Testis (tissue), 5 donors: ENCODE measurements at places on chromosomes 1 and 21. TPM values are rescaled to one million over a fixed set of nuclear protein-coding genes. Genes with fewer than 3 reads are reported as not detected.

LCE1B gene
- not detected for polyA plus RNA-seq

CRYAA gene
- not detected for polyA plus RNA-seq

UBE2U gene
- 72.2 TPM for polyA plus RNA-seq

AUNIP gene
- 28.5 TPM for polyA plus RNA-seq

WDR77 gene
- 33.7 TPM for polyA plus RNA-seq

GPR153 gene
- polyA plus RNA-seq = 5.8 TPM

CD1B gene
- 0.30 TPM for polyA plus RNA-seq

FCRLA gene
- 0.50 TPM for polyA plus RNA-seq

FCRL4 gene
- not detected for polyA plus RNA-seq

TLR5 gene
- polyA plus RNA-seq = 5.4 TPM

ESPN gene
- 270 TPM for polyA plus RNA-seq

BCL2L15 gene
- 2.3 TPM for polyA plus RNA-seq

DNA sequence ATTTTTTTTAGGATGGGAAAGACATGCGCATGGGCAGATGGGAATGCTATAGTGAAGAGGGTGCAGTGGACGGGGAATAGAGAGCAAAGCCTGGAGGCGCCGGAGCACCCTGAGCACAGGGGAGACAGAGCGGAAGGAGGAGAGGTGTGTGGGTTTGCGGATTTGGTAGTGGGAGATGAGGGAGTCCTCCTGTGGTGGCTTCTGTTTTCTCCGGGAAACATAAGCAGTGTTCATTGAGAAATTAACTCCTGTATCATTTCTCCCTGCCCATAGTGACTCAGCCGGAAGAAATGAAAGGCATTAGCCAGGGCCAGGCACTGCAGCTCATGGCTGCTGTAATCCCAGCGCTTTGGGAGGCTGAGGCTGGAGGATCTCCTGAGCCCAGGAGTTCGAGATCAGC lies 4.7 kb upstream of the PTPRF start:
- DNase-seq = no peak

- DNase-seq = no peak
Measured at GRCh38 chr1:13832536-13832935, 132.5 kb downstream of the PRDM2 start.

DNA sequence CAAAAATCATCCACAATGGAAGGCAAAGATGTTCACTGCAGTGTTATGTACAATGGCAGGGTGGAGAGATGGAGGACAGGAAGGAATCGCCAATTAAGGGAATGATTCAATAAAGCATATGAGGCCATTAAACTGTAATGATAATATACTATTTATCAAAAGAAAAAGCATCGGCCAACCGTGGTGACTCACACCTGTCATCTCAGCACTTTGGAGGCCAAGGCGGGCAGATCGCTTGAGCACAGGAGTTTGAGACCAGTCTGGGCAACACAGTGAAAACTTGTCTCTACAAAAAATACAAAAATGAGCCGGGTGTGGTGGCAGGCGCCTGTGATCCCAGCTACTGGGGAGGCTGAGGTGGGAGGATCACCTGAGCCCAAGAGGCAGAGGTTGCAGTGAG lies 89.1 kb downstream of the SSBP3 start:
- DNase-seq = no peak

- DNase-seq = no peak
Measured at GRCh38 chr1:115496904-115497527, 144.8 kb upstream of the VANGL1 start.

DNA sequence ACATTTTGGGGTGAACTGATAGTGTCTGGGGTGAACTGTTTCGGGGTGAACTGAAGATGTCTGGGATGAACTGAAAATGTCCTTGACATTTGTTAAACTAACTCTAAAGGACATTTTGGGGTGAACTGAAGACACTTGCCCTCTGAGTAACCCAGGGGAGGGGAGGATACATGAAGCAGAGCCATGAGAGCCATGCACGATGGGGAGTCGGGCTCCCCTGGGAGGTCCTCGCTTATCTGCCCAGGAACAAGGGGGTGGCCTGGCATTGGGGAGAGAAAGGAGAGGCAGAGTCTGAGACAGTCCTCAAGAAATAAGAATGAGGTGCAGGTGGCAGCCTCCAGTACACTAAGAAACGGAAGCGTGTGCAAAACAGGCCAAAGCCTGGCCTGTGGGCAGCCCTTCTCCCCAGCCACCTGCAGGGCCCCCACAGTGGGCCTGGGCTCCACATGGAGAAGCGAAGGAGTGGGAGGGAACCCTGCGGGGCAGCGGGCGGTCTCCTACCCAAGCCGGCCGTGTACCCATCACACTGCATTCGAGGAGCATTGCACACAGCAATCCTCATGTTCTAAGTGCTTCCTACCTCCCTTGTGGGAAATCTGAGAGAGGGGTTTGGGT lies 24.2 kb downstream of the RSPH1 start:
- DNase-seq = no peak

DNA sequence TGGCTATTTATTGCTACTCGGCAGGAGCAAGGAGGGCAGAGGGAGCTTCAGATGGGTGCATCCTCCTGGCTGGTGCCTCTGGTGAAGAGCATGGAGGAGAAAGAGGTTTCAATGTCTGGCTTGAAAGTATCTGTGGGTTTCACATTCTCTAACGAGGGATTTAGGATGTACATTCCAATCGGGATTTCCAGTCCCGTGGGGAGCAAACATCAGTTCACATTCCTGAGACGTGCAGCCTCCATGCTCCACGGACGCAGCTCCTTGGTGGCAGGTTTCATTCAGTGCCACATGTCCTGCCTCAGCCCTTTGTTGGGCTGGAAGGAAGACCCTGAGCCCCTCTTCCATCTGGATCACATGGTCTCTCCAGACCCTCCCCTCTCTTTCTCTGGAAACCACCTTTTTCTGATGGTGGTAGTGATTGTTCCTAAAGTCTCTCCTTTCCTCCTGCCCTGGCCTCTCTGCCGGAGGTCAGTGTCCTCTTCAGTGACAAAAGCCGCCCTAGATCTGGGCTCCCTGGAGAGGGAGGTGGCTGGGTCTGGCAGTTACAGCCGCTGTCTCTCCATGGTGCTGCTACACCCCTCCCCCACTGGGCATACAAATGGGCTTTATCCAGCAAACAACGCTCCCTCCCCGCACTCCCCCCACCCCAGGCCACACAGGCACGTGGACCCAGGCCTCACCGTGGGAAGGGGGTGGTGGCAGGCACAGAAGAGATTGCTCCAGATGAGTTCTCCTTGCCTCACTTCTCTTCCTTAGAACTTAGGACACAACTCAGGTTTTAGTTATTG lies 826 bp upstream of the CA14 start:
- no peak for DNase-seq

GRCh38 chr1:111990026-111990877 lies 784 bp upstream of the KCND3 start:
- DNase-seq = peak; percentile 54

- DNase-seq = no peak
Measured at GRCh38 chr1:96445302-96445701, 276.3 kb upstream of the PTBP2 start.

DNA sequence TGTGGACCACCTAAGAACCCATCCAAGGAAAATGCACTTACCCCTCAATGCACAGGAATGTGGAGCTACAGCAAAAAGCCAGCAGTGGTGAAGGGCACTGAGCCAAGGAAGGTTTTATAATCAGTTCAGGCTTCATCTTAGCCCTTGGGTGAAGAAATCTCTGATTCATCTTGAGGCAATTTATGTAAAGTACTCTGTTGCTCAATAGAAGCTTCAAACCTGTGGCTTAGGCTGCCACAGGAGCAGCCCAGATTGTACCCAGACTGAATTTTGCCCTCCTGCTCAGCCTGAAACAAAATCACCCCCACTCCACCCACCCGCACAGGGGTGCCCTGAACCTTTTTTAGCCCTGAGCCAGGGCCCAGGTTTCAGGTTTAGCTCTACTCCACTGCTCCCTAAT lies at the start of gene S100A12:
S100A12 (minus strand) TSS at position 111 of the 400 bp plus-strand sequence. CDS start 1,029 bp downstream, outside the sequence.
- no peak for DNase-seq

- peak; percentile 81 for DNase-seq
Measured at GRCh38 chr21:32403201-32403777, 9.2 kb upstream of the EVA1C start.

DNA sequence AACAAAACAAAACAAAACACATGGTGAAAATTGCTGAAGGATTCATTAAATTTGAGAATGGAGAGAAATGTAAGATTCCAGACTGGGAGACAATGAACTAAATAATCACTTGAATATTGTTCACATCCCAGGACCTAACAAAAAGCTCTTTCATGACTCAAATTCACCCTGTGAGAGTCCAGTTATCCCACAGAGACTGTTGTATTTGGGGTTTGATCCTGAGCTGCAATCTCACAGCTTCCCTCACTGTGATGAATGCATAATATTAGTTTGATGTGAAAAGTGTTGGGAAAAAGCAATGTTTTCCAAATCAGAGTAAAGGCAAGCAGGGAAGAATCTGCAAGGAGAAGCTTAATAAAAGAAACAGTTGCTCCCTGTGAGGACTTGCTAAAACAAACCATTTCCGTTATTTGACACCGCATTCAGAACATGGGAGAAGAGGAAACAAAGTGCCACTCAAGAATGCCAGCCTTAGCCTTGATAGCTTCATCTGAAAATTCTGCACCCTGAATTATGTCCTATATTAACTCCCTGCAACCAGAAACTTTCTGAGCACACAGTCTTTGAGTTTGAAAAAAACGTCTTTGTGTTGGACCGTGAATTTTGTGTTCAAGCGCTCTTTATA lies 208.8 kb downstream of the DAB1 start:
- no peak for DNase-seq

- no peak for DNase-seq
Measured at GRCh38 chr1:247430434-247430833, 14.5 kb downstream of the NLRP3 start.

- no peak for DNase-seq
Measured at GRCh38 chr21:31470896-31471694, 127.0 kb upstream of the TIAM1 start.

DNA sequence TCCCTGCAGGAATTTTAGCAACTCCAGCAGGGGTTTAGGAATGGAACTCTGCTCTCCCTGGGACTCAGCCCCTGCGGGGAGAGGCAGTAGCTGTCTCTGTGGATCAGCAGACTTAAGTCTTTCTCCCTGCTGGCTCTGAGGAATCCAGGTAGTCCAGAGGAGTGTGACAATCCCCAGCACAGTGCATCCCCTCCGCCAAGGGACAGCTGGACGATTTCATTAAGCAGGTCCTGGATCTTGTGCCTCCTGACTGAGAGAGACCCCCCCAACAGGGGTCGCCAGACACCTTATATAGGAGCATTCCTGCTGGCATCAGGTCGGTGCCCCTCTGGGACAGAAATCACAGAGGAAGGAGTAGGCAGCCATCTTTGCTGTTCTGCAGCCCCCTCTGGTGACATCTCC lies 30.6 kb downstream of the AKT3 start:
- DNase-seq = no peak

- DNase-seq = no peak
Measured at GRCh38 chr1:220787069-220787619, 431 bp downstream of the MTARC1 start.

- no peak for DNase-seq
Measured at GRCh38 chr1:175562452-175562851, 180.9 kb downstream of the TNR start.

GRCh38 chr1:119634016-119634415 lies 14.1 kb downstream of the ZNF697 start:
- DNase-seq = no peak

DNA sequence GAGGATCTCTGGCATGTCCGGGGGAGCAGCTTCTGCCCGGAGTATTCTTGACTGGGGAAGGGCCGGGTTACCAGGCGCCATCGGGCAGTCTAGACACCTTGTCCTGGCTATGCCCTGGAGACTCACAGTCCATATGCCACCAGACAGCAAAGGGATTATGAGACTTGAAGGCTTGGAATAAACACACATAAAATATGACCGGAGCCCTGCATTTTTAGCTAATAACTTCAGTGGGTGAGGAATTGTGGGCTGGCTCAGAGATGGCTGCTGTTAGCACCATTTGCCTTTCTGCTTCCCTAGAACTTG lies 15.5 kb downstream of the NTPCR start:
- DNase-seq = no peak

DNA sequence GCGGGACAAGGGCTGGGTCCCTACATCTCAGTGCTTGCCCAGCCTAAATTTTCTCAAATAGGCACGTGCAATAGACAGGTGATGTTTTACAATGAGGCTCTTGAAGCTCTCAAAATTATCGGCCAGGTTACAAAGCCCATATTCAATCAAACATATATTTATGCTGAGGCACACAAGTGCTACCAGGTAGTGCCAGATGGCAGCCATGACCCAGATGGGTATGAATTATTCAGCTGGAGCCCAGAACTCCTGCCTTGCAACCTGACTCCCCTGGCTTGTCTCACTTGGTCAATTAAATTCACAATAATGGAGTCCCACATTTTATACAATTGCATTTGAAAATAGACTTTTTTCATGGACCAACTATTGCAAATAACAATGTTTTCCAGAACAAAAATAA lies 12.3 kb upstream of the ADAM30 start:
- DNase-seq = no peak

DNA sequence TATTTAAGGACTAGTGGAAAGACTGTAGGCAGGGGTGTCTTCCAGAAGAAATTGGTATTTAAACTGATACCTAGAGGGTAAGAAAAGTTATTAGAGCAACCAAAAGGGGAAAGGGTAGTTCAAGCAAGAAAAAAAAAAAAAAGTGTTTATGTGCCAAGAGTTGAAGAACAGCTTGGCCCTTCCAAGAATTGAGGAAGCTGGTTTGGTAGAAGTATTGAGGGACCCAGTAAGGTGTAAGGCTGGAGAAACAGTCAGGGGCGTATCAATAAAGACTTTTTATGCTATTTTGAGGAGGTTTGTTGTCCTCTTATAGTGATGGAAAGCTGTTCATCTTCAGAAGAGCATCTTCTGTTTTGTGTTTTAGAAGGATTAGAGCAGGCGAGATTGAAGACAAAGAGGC lies 108.3 kb downstream of the PTPRC start:
- no peak for DNase-seq

DNA sequence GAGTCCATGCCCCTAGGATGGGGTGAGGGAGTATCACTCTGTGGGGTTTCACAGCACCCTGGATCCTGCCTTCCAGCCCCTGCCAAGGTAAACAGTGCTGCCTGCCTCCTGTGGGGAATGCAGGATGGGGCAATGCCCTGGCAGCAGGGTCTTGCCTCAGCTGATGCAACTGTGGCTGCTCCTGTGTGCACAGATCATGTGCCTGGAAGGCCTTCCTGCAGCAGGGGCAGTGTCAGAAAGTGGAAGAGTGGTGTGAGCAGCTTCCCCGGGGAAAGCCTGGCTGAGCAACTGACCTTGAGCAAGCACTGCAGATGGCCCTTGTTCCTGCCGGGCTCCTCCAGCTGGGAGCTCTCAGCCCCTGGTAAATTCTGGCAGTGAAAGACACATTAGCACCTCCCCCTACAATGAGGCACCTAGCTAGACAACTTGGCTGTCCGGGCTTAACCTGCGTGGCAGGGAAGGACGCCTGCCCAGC lies 9.9 kb downstream of the TOR3A start:
- DNase-seq = peak; percentile 74

DNA sequence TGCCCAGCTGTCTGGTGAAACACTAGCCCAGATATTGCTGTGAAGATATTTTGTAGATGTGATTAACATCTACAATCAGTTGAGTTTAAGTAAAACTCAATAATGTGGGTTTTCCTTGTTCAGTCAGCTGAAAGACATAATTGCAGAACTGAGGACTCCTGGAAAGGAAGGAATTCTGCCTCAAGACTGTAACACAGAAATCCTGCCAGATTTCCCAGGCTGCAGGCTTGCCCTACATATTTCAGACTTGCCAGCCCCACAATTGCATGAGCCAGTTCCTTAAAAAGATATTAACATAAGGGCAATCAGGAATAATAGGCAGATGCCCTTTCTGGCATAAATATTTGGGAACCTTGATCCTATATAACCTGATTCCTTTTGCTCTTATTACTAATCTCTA lies 14.2 kb upstream of the NIBAN1 start:
- no peak for DNase-seq
